Kidney (tissue), 22 donors: ENCODE measurements at places on chromosomes 3 and 15. TPM values are rescaled to one million over a fixed set of nuclear protein-coding genes. Genes with fewer than 3 reads are reported as not detected.

Gene PTX3
- total RNA-seq = 2.7 TPM

Gene SERINC4
- total RNA-seq = 0.13 TPM

Gene ARPC4
- 164 TPM for total RNA-seq

Gene GPR62
- 0.09 TPM for total RNA-seq

Gene SLC9C1
- 1.2 TPM for total RNA-seq

Gene MAP1A
- 9.3 TPM for total RNA-seq

Gene RASL12
- total RNA-seq = 7.6 TPM

Gene LRRK1
- total RNA-seq = 24.9 TPM

Gene SLC12A8
- 29.1 TPM for total RNA-seq

Gene FEZF2
- total RNA-seq = not detected

Gene CMTM7
- total RNA-seq = 38.2 TPM

Gene CAMP
- total RNA-seq = not detected

Gene THBS1
- total RNA-seq = 377 TPM

Gene OCA2
- 2.5 TPM for total RNA-seq

Gene KCNH8
- total RNA-seq = 1.0 TPM

Gene GCNT3
- 14.8 TPM for total RNA-seq

Gene DTX3L
- total RNA-seq = 58.0 TPM

Gene CX3CR1
- 4.4 TPM for total RNA-seq

Gene SPPL2A
- 134 TPM for total RNA-seq

Gene A4GNT
- not detected for total RNA-seq

Gene LINGO1
- 3.9 TPM for total RNA-seq

Gene REC114
- not detected for total RNA-seq

Gene GREM1
- total RNA-seq = 4.8 TPM

Gene GRM7
- total RNA-seq = 0.16 TPM

Gene SCG3
- total RNA-seq = 0.13 TPM

Gene CCR1
- 13.8 TPM for total RNA-seq

Gene NR1I2
- 0.38 TPM for total RNA-seq

Gene PDE12
- 21.1 TPM for total RNA-seq

Gene HESX1
- total RNA-seq = 0.79 TPM

Gene PP2D1
- total RNA-seq = not detected

Gene CKMT1A
- 15.1 TPM for total RNA-seq

Gene BFSP2
- 0.41 TPM for total RNA-seq

Gene CPNE9
- 0.16 TPM for total RNA-seq

Gene ALG1L2
- total RNA-seq = 0.82 TPM

Gene CPN2
- total RNA-seq = 0.72 TPM

Gene AGBL1
- not detected for total RNA-seq

Gene SPESP1
- total RNA-seq = 4.1 TPM

Gene VWA5B2
- total RNA-seq = 0.25 TPM

Gene PAQR5
- total RNA-seq = 51.3 TPM

Gene TLR9
- 0.94 TPM for total RNA-seq

Gene SAMMSON
- total RNA-seq = 0.98 TPM

Gene VIPR1
- 4.9 TPM for total RNA-seq

Gene XIRP1
- 0.09 TPM for total RNA-seq

Gene KIF7
- 4.2 TPM for total RNA-seq

Gene GPR87
- 0.72 TPM for total RNA-seq

Gene HDC
- total RNA-seq = 12.9 TPM

Gene OR5K2
- not detected for total RNA-seq

Gene GPR156
- total RNA-seq = 0.50 TPM

Gene VPS39
- 70.9 TPM for total RNA-seq
